ENCODE measurements at places on chromosomes 3 and 15.

- DNase-seq, result no peak
Measured at GRCh38 chr3:15305359-15305844, 27.0 kb downstream of the SH3BP5 start.

GRCh38 chr15:75156326-75157215 is 45.1 kb upstream of the C15orf39 start:
- DNase-seq, result no peak

DNA sequence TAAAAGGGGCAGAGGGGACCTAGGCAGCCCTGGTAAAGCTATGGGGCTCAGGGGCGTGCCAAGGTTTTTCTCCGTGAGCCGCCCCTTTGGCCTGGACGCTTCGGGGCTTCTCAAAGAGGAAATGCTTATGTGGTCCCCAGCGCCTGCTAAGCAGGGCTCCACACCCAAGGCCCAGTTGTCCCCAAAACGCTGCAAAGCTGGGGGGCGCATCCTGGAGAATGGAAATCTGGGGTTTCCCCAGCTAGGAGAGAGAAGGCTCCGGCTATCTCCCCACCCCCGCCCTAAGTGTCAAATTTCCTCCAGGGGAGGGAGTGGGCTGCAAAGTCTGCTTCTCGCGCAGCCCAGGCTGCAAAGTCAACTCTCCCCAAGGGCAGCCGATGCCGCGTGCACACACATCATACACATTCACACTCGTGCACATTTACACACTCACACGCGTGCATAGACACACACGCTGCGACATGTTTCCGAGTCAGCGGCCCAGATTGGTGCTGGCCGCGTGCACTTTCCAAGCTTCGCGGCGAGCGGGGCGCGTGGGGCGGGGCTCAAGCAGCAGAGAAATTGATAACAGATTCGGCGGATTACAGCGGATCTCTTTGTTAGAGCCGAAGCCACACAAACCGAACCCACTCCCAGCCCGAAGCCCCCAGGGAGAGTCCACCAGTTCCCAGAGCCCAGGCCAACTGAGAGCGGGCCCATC is 4.5 kb downstream of the WNT5A start:
- DNase-seq, result no peak

- DNase-seq, result no peak
Measured at GRCh38 chr3:42256135-42256819, 9.7 kb downstream of the CCK start.

DNA sequence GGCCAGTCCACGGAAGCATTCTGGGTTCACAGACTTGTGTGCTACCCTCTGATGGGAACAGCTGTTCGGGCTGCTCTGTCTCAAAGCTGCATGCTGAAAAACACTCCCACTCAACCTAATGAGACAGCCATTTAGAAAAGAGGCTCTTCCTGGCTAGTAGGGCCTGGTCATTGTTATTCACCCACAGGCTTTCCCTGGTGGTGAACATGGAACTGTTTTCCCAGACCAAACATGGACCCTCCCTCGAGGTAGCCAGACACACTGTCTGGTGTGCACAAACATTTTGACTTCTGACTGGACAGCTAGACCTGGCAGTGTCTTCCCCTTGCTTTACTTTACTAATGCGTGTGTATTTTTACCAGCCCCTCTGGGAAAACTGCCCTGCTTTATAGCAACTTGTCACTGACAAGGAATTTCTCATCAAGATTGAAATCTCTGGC is 39.0 kb downstream of the MECOM start:
- DNase-seq, result no peak

- no peak for DNase-seq
Measured at GRCh38 chr3:161619351-161619750, 122.7 kb downstream of the OTOL1 start.

DNA sequence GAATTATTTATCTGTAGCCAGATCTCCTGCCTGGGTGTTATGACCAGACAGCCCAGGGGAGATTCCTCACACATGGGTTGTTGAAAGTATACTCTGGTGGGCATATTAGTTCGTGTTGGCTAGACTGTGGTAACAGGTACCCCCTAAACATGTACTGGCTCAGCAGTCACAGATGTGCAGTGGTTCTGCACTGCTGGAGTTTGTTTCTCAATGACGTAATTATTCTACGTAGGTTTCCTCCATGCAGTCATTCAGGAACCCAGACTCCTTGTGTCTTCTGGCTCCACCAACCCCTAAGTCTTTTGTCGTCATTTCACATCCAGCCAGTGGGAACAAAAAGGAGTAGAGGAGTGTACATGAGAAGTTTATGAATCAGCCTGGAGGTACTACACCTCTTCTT is 16.2 kb downstream of the LSM3 start:
- DNase-seq, result no peak

DNA sequence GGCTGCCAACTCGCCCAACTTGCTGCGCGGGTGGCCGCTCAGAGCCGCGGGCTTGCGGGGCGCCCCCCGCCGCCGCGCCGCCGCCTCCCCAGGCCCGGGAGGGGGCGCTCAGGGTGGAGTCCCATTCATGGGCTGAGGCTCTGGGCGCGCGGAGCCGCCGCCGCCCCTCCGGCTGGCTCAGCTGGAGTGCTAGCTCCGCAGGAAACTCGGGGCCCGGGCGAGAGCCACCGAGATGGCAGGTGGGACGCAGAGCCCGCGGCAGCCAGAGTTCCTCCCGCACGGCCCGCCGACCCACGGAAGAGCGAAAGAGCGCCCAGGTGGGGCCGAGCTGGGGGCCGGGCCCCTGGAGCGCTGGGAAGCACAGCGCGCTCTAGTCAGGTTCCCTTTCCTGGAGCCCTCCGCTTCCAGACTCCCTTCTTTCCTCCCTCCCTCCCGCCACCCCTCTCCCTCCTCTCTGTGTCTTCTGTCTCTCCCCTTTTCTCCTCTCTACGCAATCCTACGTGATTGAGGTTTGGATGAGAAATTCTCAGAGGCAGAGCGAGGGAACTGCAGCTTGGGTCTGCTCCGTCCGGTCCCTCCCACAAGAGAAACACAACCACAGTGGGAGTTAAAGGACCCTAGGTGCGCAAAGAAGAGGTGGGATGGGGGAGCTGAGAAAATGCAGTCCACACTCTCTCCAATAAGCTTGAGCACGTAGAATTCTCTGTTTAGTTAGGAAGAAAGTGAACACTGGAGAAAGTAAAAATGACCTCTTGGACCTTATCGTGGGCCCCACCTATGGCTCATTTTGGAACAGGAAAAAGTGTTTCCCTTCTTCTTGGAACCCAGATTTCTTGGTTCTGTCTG is 317.3 kb downstream of the FGF12 start:
- no peak for DNase-seq

GRCh38 chr15:94008104-94009074 is 223.0 kb upstream of the MCTP2 start:
- no peak for DNase-seq

- no peak for DNase-seq
Measured at GRCh38 chr3:13665582-13666226, 116.8 kb downstream of the FBLN2 start.

GRCh38 chr15:30830961-30831360 is 72.8 kb upstream of the FAN1 start:
- DNase-seq, result no peak

GRCh38 chr3:50652709-50653108 is 22.0 kb upstream of the DOCK3 start:
- DNase-seq, result no peak

GRCh38 chr3:179526989-179527391 is 35.7 kb upstream of the ACTL6A start:
- no peak for DNase-seq

DNA sequence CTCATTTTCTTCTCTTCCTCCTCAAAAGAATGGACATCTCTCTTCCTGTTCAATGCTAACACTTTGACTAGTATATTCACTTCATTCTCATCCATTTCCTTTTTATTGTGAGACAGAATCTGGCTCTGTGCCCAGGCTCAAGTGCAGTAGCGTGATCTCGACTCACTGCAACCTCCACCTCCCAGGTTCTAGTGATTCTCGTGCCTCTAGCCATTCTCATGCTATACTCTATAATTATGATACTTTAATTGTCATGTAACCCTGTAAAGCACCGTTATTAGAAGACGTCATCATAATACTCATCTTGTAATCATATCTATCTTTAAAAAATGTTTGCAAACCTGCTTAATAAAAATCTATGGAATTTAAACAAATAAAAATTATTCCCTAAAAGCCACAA is 107.0 kb downstream of the SHOX2 start:
- DNase-seq, result no peak

DNA sequence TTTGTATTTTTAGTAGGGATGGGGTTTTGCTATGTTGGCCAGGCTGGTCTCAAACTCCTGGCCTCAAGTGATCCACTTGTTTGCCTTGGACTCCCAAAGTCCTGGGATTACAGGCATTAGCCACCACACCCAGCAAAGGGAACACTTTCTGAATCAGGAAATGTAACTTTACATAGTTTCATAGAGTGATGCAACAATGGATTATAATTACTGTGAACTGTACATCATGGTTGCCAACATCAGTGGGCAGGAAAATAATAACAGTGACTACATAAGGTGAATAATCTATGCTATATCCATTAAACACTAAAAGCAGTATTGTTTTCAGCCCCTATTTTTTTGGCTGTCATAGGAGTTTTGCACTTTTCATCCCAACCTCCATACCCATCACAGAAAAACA is 5.0 kb upstream of the KPNA1 start:
- DNase-seq, result no peak

DNA sequence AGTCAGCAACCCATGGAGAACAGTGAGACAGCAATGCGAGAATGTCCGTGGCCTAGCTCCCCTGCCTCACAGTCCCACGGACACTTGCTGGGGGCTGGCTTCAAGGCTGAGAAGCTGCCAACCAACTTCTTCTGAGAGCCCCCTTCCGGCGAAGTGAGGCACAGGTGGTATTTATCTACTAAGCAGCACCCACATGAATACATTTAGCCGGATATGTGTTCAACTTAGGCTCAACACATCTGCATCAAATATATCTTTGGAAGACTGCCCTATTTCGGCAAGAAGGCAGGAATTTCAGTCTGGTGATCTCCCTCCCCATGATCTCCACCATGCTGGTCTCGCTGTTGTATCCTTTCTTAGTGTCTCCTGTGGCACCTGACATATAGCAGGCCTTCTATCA is 340.9 kb upstream of the NR2E3 start:
- no peak for DNase-seq

GRCh38 chr3:159795042-159795441 is 193.6 kb upstream of the IL12A start:
- DNase-seq, result no peak

- DNase-seq, result peak; percentile 80
Measured at GRCh38 chr3:188168186-188168585, 14.2 kb downstream of the LPP start.

GRCh38 chr15:56074481-56075265 is 81.3 kb upstream of the NEDD4 start:
- DNase-seq, result no peak

All from inflammatory macrophage treated with lipopolysaccharide for 1 hour (primary cell).